ENCODE measurements at places on chromosomes 7 and 10.

GRCh38 chr7:140235114-140235513, 58.3 kb upstream of the KDM7A start:
- DNase-seq: no peak

GRCh38 chr7:2522780-2523433, 3.3 kb downstream of the LFNG start:
- no peak for DNase-seq

- DNase-seq: no peak
Measured at GRCh38 chr7:151819866-151820265, 57.0 kb downstream of the PRKAG2 start.

DNA sequence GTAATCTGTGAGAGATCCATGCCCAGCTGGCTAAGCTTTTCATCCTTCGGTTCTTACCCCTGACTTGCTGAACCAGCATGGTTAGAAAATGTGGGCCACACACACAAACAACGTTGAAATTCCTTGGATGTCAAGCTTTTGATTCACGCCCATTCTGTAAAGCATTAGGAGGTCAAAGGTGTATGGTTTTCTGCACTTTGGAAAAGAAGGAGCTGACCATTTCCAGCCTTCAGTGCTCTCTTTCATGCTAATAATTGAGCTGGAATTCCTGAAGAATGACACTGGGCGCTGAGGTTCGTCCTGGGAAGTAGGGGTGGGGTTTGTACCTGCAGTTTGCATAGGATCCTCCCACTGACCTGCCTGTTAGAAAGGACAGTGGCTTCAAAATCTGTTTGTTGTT, 23.1 kb downstream of the KLF6 start:
- DNase-seq: no peak

- peak; percentile 41 for DNase-seq
Measured at GRCh38 chr7:40015790-40016296, 65.8 kb downstream of the CDK13 start.

DNA sequence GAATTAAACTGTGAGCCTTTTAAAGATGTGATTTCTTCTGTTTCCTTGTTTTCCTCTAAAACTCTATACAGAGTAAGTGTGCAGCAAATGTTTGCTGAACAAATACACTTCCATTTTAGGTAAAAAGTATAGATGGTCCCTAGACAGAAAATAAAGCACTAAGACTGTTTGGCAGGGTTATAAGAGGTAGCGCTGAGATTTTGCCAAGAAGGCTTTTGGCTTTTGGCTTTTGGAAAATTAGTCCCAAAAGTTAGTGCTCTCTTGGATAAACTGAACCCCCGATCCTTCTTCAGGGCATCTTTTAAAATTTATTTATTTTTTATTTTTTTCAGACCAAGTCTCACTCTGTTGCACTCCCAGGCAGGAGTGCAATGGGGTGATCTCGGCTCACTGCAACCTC, 175.7 kb upstream of the NRP1 start:
- no peak for DNase-seq

- DNase-seq: no peak
Measured at GRCh38 chr7:35380739-35381224, 126.9 kb upstream of the TBX20 start.

DNA sequence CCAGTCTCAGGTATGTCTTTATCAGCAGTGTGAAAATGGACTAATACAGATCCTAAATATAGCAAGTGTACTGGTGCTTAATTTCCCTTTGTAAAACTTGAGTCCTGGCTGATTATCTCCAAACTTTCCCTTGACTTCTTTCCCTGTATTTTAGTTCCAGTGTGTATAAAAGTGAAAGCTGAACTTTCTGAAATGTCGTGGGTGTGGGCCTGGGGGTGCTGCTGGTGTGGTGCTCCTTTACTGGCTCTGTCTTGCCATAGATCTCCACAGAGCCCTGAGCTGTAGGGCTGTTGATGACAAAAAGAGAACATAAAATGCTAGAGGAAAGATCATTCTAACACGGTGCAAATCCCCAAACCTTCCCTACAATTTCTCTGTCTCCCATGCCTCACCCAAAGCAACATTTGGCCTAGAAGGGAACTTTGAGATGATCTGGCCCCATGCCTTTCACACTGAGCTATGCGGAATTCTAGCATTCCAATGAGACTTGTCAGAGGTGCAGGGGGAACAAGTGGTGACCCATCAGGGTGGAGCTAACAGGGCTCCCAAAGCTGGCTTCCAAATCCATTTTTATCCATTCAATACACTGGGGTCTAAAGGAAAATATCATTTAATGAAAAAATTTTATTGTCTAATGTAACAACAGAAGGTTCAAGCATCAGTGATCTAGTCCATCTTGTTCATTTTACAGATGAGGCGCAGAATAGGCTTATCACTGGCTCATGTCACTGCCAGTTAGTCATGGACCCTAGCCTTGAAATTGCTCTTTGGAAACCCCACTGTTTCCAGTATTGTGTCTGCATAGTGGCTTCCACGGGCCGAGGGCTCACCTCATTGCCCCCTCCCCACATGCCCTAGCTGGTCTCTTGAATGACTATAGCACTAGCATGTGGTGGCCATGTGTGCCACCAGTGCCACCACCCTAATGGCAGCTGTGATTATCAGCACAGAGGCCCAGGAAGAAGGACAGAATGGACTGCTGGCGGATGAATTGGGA, 1000.9 kb downstream of the LRMDA start:
- peak; percentile 18 for DNase-seq

- no peak for DNase-seq
Measured at GRCh38 chr7:25926451-25926850, 225.5 kb upstream of the NFE2L3 start.

DNA sequence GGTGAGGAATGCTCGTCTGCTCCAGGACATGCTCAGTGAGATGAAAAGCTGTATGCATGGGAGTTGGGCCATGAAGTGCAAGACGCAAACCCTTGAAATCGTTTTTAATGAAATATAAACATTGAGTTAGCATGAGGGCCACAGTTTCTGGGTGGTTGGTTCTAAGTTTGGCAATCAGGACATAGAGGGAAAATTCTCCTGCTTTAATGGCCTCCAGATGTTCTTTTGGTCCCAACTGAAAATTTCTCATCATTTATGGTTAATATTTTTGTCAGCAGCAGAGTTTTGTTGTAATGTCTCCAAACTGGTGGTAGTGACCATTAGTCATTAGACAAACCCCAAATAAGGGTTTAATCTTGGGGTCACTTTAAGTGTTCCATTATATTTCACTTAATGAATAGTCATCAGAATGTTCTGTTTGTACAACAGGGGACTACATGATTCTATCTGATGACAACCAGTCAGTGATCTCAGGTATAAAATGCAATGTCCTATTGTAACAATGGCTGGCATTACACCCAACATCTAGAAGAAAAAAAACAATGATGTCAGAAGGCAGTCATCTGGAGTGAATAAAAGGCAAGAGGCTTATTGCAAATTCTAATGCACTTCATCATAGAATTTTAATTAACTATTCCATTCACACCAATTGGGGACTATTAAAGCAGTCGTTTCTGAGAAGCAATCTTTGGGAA, 197.4 kb downstream of the JCAD start:
- no peak for DNase-seq

DNA sequence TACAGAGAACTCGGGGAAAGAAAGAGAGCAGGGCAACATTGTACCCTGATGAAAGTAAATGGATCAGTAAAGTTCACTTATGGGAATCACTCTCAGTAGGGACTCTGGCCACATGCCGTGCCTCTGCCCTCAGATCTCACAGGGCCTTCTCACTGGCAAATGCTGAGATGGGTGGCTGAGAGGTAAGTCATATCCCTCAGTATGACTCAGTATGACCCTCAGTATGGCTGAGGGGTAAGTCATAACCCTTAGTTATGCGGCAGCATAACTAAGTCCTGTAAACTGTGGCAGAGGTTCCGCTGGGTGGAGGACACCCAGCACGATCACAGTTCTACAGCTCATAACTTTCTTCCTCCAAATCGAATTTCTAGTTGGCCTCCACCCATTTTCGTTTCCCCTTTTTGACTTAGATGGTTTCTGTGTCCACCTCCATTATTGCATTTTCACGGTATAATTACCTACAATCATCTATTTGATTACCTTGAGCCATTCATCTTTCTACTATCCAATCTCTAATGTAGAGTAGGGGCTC, 26.5 kb upstream of the WNT16 start:
- DNase-seq: no peak

DNA sequence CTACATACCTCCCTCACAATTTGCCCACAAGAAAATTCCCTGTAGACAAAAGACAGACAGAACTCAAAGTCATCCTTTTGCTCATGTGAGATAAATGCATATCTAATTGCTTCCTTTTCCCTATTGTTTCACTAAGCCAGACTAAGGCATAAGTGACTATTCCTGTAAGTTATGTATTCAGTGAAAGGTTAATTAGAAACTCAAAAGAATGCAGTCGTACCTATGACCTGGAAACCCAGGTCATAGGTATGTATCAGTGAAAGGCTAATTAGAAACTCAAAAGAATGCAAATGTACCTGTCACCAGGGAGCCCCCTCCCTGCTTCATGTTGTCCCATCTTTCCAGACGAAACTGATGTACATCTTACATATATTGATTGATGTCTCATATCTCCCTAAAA, 10.3 kb upstream of the GARS1 start:
- no peak for DNase-seq

DNA sequence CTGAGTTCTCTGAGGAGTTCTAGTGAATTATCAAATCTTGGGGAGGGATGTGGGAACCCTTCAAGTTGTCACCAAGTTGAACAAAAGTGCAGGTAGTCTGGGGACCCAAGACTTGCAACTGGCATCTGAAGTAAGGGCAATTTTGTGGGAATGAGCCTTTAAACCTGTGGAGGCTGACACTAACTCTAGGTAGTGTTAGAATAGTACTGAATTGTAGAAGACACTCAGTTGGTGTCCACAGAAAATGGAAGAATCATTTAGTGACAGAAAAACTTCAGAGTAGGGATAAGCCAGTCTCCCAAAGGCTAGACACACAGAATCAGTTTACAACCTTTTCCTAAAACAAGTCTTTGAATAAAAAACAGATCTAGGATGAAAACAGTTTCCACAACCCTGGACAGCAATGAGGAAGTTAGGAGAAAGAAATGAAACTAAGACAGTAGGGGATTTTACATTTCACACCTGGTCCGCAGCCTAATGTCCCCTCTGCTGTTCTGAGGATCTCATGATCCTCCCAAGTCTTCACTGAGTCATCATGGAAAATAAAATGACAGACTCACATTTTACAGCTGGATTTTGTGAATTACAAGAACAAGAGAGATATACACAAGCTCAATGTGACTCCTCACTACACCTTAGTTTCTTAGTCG, 23.0 kb upstream of the ING3 start:
- no peak for DNase-seq

- DNase-seq: peak; percentile 38
Measured at GRCh38 chr10:100186253-100187212, 704 bp upstream of the ERLIN1 start.

DNA sequence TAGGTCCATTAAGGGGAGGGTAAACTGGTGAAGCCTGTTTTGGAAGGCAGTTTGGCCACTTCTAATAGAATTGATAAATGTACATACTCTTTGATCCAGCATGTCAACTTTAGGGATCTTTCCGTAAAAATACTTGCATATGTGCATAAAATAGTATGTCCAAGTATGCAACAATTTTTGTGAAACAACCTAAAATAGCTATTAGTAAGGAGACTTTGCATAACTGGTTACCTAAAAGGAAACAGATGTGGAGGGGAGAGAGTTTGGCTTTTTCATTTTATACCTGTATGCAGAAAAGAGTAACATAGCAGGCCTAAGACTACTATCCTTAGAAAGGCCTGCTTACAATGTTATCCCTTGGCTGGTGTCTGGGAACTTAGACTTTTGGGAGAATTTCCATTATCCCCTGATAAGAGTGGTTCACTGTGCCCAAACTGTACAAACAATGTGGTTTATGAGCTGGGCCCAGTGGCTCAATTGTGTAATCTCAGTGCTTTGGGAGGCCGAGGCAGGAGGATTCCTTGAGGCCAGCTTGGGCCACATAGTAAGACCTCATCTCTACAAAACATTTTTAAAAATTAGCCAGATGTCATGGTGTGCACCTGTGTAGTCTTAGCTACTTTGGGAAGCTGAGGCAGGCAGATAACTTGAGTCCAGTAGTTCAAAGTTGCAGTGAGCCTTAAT, 21.3 kb downstream of the PTPN12 start:
- DNase-seq: no peak

DNA sequence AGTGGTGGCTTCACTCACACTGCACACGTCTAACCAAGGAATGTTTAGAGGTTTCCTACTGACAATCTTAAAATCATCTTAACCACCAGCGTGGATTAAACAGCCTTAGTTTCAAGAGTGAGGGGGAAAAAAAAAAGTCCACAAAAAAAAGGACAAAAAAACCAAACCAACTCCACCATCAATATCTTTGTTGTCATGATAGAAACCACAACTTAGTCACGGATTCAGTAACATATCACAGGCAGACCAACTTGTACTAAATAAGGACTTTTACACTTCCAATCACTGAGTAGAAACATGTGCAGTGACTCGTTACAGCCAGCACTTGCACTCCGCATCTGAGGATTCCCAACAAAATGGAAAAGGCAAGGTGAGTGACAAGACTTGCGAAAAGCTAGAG, 46.5 kb downstream of the FAM171A1 start:
- DNase-seq: no peak

GRCh38 chr10:52004342-52004949, 305.1 kb upstream of the CSTF2T start:
- peak; percentile 60 for DNase-seq

DNA sequence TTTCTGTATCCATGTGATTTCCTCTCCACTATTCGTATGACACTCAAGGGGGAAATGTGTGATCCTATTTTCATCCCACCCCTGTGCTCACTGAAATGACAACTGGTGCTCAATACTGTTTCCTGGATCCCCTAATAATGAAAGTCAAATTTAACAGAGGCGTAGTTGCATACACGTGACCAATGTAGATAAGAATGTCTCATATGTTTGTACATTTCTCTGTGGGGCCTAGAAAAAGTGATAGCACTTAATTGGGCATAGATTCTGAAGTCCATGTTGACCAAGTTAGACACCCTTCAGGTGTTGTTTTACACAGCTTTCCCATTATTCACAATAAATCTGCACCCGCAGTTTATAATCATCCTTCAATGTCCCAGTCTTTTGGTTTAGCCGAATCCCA, 59.1 kb downstream of the JAZF1 start:
- no peak for DNase-seq

- DNase-seq: peak; percentile 76
Measured at GRCh38 chr7:43583424-43584194, 701 bp downstream of the STK17A start.

DNA sequence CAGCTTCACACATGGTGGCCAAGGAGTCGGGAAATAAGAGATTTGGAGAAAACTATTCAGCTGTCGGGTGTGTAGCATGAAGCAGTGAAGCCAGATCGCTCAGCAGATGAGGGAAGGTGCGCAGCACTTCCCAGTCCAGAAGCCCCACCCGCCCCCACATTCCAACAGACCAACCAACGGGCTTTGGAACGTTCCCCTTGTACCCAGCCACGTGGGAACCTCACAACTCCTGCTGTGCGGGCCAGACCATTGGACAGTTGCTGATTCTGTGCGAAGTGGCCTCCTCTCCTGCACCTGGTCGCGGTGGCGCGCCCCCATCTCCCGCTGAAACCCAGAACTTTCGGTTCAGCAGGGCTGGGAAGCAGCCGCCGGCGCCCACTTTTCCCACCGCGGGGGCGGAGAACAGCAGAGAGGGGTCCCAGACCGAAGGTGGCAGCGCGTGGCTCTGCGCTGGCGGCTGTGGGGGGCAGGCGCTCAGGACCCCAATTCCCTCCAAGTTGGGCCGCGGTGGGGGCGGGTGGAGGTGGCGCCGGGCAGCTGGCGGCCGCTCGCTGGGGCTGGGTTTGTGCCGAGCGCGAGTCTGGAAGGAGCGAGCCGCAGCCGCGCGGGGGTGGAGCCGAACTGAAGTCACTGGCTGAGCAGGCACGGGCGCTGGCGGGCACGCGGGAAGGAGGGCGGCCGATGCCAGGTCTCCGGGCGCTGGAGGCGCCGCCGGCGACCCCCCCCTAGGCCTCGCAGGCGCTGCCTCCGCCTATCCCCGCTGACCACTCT, 1301.5 kb upstream of the SORCS1 start:
- DNase-seq: peak; percentile 67
